Tibial nerve (tissue), 4 donors: ENCODE measurements at places on chromosomes 3 and 15. TPM values are rescaled to one million over a fixed set of nuclear protein-coding genes. Genes with fewer than 3 reads are reported as not detected.

GRCh38 chr3:57699591-57699990 lies 6.7 kb upstream of the DENND6A start:
- no peak overlapping the region for H3K27ac ChIP-seq
- H3K36me3 ChIP-seq = no peaks in the 10 kb centered on the region
- no peak overlapping the region for H3K4me3 ChIP-seq

DNA sequence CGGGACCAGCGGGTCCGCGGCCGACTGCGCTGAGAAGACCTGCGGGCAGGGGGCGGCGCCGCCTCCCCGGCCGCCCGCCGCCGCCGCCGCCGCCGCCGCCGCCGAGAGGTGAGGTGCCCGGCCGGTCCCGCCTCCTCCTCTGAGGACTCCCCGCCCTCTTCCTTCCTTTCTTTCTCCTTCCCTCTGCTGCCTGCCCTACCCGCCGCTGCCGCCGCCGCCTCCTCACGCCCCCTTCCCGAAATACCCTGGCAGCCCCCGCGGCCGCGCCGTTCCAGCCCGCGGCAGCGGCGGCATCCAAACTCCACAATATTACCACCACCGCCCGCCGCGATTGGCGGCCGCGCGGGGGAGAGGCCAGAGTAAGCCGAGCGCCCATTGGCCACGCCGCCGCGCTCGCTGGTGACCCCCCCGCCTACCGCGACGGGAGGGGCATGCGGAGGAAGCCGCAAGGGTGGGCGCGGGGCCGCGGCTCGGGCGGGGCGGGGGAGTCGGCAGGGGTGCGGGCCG lies 61.8 kb upstream of the ANKRD28 start:
- H3K36me3 ChIP-seq = no peaks in the 10 kb centered on the region
- H3K4me1 ChIP-seq = no peaks in the 10 kb centered on the region
- DNase-seq = peak; percentile 72
- peak overlapping the region; percentile 75 for H3K27ac ChIP-seq

GRCh38 chr15:41073028-41073427 lies 43.1 kb downstream of the INO80 start:
- H3K4me3 ChIP-seq = no peak overlapping the region
- H3K4me1 ChIP-seq = no peaks in the 10 kb centered on the region
- DNase-seq = no peak
- H3K27me3 ChIP-seq = no peaks in the 10 kb centered on the region

DNA sequence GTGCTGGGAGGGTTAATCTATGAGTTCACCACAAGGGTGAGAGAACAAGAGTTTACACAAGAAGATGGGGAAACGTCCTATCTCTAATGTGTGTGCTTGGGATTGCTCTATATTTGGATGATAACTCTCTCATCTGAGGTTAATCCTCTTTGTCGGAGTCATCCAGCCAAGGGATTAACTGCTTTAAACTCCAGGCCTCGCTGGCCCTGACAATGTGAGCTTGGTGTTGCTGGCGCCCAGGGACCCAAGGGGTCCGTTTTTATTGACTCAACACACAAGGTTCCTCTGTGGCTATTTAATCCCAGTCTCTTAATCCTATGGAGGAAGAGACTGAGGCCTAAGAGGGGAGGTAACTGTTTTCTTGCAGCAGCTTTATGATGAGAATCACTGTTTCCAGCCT lies 14.2 kb downstream of the SV2B start:
- H3K27ac ChIP-seq = no peak overlapping the region
- DNase-seq = no peak
- H3K36me3 ChIP-seq = no peaks in the 10 kb centered on the region
- H3K27me3 ChIP-seq = no peaks in the 10 kb centered on the region

- no peaks in the 10 kb centered on the region for H3K36me3 ChIP-seq
- no peak for DNase-seq
- H3K4me3 ChIP-seq = no peak overlapping the region
- H3K27ac ChIP-seq = no peak overlapping the region
- H3K27me3 ChIP-seq = no peaks in the 10 kb centered on the region
Observed at GRCh38 chr3:111796566-111796965, 62.5 kb upstream of the PHLDB2 start.

DNA sequence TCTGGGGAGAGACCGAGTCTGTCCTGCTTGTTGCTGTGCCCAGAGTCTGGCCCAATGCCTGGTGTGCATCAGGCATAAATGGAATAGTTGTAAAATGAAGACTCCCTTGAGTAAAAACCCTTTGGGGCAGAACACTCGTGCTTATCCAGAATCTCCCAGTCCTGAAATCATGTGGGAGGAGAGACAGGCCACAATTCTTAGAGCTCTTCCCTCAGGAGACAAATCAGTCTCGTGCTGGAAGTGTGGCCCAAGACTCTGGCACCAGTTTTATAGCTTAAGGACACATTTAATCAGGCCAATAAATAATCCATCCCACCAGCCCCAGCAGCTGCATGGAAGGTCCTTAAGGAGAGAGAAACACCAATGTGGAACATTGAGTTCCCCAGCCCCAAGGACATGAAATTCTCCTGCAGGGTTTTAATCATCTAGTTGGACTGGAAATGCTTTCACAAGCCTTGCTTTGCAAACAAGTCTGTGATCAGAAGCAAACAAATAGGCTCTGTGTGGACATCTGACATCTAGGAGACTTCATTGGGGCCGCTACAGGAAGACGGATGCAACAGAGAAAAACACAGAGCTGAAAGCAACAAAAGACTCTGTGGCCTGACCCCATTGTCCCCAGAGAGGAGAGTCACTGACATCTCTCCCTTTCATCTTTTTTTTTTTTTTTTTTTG lies 70.4 kb downstream of the LSM3 start:
- no peak overlapping the region for H3K27ac ChIP-seq
- no peaks in the 10 kb centered on the region for H3K36me3 ChIP-seq
- H3K27me3 ChIP-seq = no peaks in the 10 kb centered on the region
- no peak overlapping the region for H3K4me3 ChIP-seq

- H3K4me1 ChIP-seq = no peaks in the 10 kb centered on the region
- DNase-seq = no peak
- no peaks in the 10 kb centered on the region for H3K36me3 ChIP-seq
- H3K27ac ChIP-seq = no peak overlapping the region
- no peaks in the 10 kb centered on the region for H3K27me3 ChIP-seq
Observed at GRCh38 chr3:88231207-88231606, 81.4 kb downstream of the C3orf38 start.

DNA sequence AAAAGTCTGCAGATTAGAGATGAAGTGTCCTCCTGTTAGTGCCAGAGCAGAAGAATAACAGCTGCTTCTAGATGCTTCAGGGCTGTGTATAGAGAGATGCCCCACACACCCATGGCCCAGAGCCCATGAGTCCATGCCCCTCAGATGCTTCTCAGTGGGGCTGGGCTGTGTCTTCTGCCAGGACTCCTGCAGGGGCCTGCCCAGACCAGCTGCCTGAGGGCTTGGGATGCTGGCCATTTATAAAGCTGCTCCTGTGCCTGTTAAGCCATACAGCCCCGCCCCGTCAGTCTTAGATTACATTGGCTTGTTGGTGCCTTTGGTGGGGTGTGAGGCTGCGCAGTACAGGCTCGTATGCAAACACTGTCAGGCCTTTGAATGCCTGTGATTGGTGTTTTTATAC lies 318.0 kb upstream of the CTDSPL start:
- no peak overlapping the region for H3K4me3 ChIP-seq
- DNase-seq = no peak
- no peaks in the 10 kb centered on the region for H3K4me1 ChIP-seq
- no peaks in the 10 kb centered on the region for H3K27me3 ChIP-seq

- DNase-seq = no peak
- H3K36me3 ChIP-seq = no peaks in the 10 kb centered on the region
- H3K4me3 ChIP-seq = no peak overlapping the region
- H3K4me1 ChIP-seq = no peaks in the 10 kb centered on the region
- no peak overlapping the region for H3K27ac ChIP-seq
Observed at GRCh38 chr3:187063286-187064121, 75.8 kb downstream of the RPL39L start.

DNA sequence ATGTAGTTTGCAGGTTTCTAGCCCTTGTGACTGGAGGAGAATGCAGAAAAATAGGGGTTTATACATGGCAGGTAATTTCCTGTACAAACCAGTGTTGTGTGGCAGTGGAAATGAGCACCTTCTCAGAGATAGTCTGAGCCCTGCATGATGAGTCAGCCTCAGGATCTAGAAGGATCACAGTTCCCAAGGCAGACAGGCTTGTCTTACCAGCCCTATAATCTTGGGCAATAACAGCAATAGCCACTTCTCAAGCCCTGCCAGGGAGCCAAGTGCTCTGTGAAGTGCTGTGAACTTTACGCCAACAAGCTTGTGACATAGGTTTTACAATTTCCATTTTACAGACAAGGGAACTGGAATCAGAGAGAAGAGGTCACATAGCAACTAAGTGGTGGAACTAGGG lies 89.4 kb downstream of the CD47 start:
- no peaks in the 10 kb centered on the region for H3K27me3 ChIP-seq
- no peak overlapping the region for H3K4me3 ChIP-seq
- no peak overlapping the region for H3K27ac ChIP-seq
- no peak for DNase-seq

ACTC1 gene
- 2.1 TPM for total RNA-seq

GRIP2 gene
- total RNA-seq = 1.5 TPM

CRYGS gene
- total RNA-seq = 3.0 TPM
